ENCODE measurements at places on chromosomes 1 and 21.

DNA sequence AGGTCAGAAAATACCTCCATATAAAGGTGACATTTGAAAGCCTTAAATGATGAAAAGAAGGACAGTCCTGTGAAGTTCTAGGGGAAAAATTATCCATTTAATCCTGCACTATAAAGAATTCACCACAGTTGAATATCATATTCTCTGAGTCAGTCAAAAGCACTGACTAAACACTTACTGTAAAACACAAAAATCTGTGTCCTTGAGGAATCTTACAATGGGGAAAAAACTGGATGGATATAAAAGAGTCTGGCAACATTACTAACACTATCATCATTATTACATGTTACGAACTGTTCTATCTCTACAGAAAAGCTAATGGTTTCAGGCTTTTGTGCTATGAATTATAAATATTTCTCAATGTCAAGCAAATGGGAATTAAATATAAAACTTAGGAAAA lies 42.4 kb upstream of the HP1BP3 start:
- DNase-seq, result no peak

GRCh38 chr1:4529446-4530165 lies 124.8 kb upstream of the AJAP1 start:
- no peak for DNase-seq

DNA sequence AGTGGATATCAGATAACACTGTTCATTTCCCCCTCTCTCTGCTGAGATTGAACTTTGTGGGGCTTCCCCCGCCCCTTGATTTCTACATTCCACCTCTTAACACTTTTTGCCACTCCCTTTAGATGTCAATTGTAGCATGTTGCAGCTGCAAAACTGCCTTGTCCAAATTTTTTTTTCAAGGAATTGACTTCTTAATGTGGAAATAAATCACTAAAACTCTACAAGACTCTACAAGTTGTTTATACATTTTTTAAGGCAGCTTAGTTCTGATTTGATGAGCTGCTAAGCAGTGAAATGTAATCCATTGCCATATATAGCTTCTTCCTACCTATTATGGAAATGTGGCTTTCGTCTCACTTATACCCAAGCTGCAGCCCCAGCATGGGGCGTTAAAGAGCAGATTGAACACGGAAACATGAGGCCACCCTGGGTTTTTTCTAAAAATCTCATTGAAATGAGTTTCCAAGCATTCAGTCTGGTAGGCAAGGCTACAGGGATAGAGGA lies 132.2 kb downstream of the SYT2 start:
- DNase-seq, result no peak

DNA sequence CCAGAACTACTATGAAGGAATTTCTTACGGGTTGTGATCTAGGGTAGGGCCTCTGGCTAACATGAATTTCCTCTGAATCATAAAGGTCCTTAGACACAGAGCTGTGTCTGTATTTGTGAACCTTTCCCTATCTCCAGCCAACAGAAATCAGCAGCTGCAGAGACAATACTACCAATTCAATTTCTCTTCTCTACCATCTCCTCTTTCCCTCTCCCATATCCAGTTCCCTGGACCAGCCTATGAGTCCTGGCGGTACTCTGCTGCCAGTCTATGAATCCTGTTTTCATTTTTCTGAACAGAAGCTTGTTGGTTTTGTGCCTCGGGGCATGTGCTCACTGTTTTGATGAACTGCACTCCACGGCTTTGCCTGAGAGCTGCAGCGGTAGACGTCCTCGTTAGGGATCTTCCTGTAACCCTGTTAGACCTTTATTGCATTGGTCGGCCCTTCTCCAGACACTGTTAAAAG lies 458.0 kb upstream of the VAMP3 start:
- DNase-seq, result no peak

- DNase-seq, result no peak
Measured at GRCh38 chr1:70331962-70332361, 22.6 kb downstream of the ANKRD13C start.

- DNase-seq, result no peak
Measured at GRCh38 chr21:33608559-33608958, 20.1 kb upstream of the DONSON start.

DNA sequence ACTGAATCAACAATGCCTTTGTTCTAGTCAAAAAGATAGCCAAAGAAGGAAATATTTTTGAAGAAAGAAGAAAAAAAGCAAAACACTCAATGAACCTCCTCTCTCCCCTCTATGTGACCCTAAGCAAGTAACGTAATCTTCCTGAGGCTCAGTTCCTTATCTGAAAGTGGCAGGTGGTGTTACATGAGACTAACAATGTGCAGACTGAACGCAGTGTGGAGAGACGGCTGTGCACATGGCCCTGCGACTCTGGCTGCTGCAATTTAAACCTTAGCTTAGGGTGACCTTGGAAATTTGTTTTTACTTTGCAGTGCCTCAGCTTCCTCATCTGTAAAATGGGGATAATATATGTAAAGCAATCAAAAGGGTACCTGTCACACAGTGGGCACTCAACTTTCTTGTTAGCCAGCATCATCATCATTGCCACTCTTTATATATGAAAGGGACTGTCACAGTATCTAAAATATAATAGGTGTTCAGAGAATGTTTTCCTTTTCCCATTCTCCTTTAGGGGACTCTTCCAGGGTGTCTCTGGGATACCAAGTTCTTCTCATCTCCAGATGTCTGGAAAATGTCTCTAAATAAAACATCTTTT lies 100.1 kb upstream of the JUN start:
- no peak for DNase-seq
